ENCODE measurements at places on chromosomes 16 and 17.

GRCh38 chr17:44087319-44087718, 16.8 kb downstream of the G6PC3 start:
- DNase-seq: no peak

GRCh38 chr16:86203557-86204275, 304.8 kb downstream of the IRF8 start:
- DNase-seq: no peak

DNA sequence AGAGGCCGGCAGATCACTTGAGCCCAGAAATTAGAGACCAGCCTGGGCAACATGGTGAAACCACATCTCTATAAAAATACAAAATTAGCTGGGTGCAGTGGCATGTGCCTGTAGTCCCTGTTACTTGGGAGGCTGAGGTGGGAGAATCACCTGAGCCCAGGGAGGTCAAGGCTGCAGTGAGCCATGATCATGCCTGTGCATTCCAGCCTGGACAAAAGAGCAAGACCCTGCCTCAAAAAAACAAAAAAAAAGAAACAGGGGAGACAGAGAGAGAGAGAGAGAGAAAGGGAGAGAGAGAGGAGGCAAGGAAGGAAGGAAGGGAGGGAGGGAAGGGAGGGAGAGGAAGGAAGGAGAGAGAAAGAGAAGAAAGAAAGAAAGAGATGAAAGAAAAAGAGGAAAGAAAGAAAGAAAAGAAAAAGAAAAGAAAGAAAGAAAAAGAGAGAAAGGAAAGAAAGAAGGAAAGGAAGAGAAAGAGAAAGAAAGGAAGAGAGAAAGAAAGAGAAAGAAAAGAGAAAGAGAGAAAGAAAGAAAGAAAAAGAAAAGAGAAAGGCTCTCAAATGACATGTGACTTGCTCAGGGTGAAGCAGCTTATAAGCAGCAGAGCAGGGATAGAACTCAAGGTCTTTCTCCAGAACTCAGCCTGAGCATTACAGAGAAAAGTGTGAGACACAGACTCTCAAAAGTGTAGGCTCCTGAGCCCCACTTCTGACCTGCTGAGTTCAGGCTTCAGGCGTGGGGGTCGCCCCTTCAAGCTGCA, 15.5 kb downstream of the CX3CL1 start:
- no peak for DNase-seq

- no peak for DNase-seq
These were observed 529.0 kb upstream of the CDH5 start for GRCh38 chr16:65837464-65837863.

- no peak for DNase-seq
These were observed 8.3 kb upstream of the CLUH start for GRCh38 chr17:2719861-2720260.

GRCh38 chr17:57512258-57512657, 232.8 kb downstream of the CCDC182 start:
- no peak for DNase-seq

GRCh38 chr17:39365872-39366271, 35.6 kb downstream of the FBXL20 start:
- no peak for DNase-seq

DNA sequence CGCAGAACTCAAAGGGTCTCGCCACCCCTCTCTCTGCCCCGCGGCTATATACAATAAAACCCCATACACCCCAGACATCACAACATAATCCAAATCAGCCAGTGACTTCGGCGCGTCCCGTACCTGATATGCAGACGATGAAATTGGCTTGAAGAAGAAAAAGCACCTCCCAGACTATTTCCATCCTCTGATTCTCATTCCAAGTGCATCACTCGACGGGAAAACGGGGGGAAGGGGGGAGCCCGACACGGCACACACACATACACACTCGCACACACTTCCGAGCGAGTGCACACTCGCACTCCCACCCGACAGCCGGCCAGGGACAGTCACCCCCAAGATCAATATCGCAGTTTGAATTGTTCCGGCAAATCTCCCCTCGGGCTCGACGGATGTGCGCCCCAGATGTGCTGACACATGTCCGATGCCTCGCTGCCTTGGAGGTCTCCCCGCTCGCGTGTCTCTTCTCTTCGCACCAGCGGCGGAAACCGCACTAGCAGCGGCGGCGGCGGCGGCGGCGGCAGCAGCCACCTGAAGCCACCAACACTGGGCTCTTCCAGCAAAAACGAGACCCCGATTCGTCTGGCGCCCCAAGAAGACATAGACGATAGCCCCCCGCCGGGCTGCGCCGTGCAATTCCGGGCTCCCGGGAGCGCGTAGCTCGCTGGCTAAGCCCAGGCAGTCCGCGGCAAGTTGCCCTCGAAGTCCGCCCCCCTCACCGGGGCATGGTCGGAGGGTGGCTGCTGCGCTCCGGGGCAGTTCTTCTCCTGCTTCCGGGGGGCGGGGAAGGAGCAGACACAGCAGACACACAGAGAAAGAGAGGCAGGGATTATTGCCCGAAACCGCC, 688 bp downstream of the CA10 start:
- no peak for DNase-seq

GRCh38 chr17:19440421-19440820, 29.4 kb downstream of the RNF112 start:
- DNase-seq: no peak

DNA sequence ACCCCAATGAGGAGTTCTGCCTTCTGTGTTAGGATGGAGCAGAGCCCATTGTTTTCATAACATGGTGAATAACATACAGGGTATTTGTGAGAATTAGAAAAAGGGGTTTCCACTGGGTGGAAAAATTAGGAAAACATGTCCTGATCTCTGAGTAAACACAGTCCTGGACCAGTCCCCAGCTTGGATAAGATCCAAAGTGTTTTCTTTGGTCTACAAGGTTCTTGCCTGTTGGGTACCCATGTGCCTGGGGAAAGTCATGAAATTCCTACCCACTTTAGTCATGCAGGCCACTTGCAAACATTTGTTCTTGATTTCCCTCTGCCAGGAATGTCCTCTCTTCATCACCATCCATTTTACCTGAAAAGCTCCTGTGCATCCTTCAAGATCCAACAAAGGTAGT, 164.8 kb upstream of the DYNLRB2 start:
- DNase-seq: no peak

- DNase-seq: no peak
These were observed 6.0 kb downstream of the MYH4 start for GRCh38 chr17:10463402-10463801.

GRCh38 chr16:66681676-66682075, 14.9 kb downstream of the CMTM4 start:
- DNase-seq: peak; percentile 64

DNA sequence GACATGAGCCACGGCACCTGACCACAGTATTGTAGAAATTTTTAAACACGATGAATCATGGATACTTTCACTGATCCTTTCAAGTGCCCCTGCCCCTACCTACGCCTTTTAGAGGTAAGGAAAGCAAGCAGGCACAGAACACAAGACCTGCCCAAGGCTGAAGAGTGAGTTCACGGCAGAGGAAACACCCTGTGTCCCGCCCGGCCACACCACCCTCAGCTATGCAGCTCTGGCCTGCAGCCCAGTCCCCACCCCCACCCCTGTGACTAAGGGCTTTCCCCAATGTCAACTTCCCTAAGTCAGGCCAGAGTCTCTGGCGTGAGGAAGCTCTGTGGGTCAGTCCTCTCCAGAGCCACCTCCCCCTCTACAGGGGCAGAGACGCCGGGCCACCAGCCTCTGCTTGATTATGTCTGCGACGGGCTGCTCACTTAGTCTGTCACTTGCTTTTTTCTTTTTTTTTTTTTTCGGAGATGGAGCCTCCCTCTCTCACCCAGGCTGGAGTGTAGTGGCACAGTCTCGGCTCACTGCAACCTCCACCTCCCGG, 8.4 kb downstream of the SLC16A5 start:
- DNase-seq: peak; percentile 99

DNA sequence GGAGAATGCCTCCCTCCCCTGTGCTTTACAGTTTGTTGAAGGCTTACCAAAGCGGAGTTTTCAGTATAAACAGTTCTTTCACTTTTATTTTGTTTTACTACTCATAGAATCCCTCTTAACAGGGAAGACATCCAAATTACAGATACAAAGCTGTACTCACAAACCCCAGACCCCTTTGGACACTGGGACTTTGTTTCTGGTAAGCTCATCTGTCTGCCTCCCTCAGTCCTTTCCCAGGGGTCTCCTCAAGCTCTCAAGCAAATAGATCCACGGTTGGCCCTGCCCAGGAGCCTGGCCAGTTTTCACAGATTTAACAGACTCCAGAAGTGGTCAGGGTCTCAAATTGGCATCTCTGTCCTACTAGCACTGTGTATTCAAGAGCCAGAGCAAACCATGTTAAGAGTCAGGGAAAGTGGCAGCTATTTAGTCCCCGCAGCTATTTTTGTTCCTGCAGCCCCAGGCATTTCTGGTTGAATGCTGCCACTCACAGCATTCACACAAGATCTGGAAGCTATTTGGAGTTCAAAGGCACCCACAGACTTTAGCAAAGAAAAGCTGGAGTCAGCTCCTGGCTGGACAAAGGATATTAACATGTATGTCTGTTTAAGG, 54.2 kb downstream of the TMEM100 start:
- DNase-seq: no peak

DNA sequence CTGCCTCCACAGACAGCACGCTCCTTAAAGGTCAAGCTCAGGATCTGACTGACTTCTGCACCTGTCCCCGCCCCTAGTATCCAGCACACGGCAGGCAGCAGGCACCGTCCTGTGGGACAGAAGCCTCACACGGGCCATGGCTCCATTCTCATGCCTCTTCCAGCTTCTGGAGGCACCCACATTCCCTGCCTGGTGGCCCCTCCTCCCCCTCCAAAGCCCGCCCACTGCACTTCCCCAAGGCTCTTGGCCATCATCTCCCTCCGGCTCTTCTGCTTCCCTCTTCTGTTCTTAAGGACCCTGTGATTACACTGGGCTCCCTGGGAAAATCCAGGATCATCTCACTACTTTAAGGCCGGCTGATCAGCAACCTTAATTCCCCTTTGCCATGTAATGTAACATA, 3.5 kb downstream of the CANT1 start:
- DNase-seq: no peak

- DNase-seq: no peak
These were observed 30.4 kb upstream of the PITPNA start for GRCh38 chr17:1592751-1593629.

GRCh38 chr16:2008009-2008526, 1.6 kb downstream of the ZNF598 start:
- DNase-seq: peak; percentile 93

GRCh38 chr17:5797447-5798050, 213.2 kb upstream of the NLRP1 start:
- no peak for DNase-seq

GRCh38 chr17:81831957-81832607, 1.0 kb downstream of the MCRIP1 start:
- peak; percentile 48 for DNase-seq

DNA sequence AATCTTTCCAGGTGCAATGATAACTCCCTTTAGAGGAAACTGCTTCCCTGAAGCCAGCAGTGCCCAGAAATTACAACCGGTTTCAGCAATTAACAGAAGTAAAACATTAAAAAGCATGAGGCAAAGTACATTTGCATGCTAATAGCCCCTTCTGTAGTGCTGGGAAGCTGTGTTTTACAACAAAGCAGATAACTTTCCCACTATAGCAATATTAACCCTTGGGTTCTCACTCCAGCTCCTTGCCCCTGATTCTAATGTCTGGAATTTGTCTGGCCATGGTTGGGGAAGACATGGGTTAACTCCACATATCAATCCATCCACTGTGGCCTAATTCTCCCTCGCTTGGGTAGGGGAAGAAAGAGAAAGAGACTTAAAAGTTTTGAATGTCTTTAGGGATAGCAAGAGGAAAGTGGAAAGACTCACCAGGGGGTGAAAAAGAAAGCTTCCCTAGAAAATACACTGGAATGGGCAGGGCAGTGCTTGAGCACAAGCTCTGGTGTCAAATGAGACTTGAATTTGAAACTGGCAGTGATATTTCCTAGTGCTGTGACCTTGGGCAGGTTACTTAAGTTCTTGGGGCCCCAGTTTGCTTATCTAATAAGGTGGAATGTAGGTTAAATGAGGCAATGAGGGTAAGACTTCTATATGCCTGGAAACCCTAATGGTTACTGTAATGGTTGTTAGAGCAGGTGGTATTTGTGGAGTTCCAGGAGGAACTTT, 102.0 kb downstream of the SOX9 start:
- no peak for DNase-seq

DNA sequence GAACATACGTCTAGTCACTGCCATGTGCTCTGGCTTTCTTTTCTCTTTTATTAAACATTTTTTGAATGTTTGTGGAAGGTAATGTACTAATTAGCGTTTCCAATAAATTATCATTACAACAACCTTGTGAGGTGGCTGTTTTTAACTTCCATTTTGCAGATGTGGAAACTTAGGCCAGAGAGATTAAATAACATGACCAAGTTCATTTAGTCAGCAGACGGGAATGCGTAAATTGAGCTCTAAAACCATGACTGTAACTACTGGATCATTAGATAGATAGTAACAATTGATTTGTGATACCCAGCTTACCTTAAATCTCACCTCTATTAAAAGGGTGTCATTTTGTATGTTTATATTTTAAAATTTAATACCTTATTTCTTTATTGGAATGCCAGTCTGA, 49.4 kb downstream of the RABEP1 start:
- no peak for DNase-seq

GRCh38 chr16:13864689-13865088, 55.3 kb upstream of the ERCC4 start:
- DNase-seq: no peak

DNA sequence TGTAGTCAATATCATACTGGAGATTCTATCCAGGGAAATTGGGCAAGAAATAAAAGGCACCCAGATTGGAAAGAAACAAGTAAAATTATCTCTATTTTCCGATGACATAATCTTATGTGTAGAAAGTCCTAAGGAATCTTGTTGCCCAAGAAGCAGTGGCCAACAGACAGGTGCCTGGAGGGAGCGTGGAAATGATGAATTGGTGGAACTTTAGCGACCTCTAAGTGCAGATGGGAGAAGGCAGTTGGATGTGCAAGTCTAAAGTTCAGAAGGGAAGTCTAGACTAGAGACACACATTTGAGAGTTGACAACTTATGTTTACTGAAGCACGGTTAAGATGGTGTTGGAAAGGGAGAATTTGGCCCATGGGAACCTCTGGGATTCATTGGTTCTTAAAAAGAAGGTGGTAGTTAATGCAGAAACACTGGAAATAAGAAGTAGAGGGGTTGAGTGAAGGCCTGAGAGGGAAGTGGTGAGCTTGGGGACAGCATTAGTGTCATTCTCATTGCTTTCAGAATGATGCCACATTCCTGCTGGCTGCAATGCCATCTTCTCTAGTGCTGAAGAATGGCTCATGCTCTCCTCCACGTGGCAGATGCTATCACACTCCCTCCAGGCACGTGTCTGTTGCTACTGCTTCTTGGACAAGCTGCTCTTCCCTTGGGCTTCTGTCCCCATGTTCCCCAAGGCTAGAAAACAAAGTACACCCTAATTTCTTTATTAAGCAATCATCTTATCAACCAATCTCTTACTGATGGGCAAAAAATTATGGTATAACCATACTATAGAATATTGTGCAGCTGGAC, 24.0 kb downstream of the TAT start:
- peak; percentile 5 for DNase-seq

Data from mammary epithelial cell (primary cell).